ENCODE measurements at places on chromosomes 7 and 10.

- no peak overlapping the region for H3K27ac ChIP-seq
- H3K36me3 ChIP-seq = no peaks in the 10 kb centered on the region
- peaks cover 9% of the 10 kb centered on the region for H3K4me1 ChIP-seq
- H3K27me3 ChIP-seq = no peaks in the 10 kb centered on the region
- DNase-seq = no peak
Observed at GRCh38 chr10:77493239-77493806, 144.3 kb downstream of the KCNMA1 start.

DNA sequence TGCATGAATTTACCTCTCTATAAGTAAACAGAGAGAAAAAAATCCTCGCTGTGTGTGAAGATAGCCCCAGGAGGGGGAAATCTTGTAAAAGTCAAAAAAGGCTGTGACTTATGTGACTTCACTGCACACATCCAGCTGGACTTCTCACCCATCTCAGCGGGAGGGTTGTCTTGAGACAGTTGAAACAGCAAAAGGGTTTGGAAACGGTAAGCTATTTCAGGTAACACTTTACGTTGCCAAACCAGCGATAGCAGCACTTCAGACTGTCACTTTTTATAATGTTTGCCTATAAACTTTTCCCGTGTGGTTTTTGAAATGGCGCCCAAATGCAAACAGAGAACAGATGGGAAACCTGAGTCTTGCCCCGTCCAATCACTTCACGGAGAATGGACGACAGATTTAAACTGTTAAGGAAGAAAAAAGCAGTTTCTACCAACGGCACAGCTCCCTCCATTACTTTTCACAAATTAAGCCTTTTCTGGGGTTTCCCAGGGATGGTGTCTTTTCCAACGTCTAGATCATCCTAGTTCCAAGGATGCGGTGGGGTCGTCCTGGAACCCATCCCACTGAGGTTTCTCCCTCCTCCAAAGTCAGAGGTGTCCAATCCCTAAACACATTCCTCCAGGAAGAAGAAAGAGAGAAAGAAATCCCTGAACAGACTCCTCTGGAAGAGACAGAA is 25.2 kb downstream of the FGFR2 start:
- no peaks in the 10 kb centered on the region for H3K27me3 ChIP-seq
- H3K4me3 ChIP-seq = no peak overlapping the region
- no peaks in the 10 kb centered on the region for H3K36me3 ChIP-seq
- H3K27ac ChIP-seq = peak overlapping the region; percentile 8

DNA sequence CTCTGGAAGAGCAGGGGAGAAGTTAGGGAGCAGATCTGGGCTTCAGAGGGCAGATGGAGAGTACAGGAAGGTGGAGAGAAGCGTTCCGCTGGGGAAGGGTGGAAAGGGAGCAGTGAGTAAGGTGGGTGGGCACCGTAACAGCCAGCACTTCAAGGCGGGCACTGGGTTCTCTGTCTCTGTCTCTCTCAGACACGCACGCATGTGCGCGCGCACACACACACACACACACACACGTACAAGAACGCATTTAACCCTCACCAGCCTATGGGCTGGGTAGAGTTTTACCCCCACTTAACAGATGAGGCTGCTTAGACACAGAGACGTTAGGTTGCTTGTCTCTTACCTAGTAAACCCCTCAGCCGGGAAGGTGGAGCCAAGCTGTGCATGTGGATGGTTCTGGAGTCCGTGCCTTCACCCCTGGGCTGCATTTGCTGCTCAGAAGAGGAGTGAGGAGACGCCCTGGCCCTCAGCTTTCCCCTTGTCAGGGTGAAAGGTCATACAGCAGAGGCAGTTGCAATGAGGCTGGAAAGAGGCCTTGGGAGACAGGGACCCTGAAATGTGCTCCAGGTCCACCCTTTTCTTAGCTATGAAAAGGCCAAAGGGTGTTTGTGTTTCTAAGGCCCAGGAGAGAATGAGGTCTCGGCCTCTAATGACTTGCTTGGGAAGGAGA is 16.0 kb downstream of the ADCYAP1R1 start:
- H3K27me3 ChIP-seq = peaks cover 3% of the 10 kb centered on the region
- no peak for DNase-seq
- no peak overlapping the region for H3K27ac ChIP-seq
- no peaks in the 10 kb centered on the region for H3K4me1 ChIP-seq
- no peak overlapping the region for H3K4me3 ChIP-seq

GRCh38 chr7:106347229-106347833 is 62.5 kb upstream of the NAMPT start:
- H3K4me1 ChIP-seq = no peaks in the 10 kb centered on the region
- H3K4me3 ChIP-seq = no peak overlapping the region
- DNase-seq = no peak
- no peaks in the 10 kb centered on the region for H3K27me3 ChIP-seq

DNA sequence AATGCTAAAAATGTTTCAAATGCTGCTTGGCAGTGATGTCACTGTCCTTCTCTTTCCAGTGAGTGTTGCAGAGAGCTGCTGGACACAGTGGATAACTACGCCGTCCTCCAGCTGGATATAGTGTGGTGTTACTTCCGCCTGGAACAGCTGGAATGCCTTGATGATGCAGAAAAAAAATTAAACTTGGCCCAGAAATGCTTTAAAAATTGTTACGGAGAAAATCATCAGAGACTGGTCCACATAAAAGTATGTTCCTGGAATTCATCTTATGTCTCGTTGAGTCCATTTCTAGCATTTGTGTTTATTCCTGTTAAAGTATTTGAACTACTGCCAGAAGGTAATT is 25.2 kb downstream of the NUB1 start:
- H3K27me3 ChIP-seq = no peaks in the 10 kb centered on the region
- H3K4me3 ChIP-seq = no peak overlapping the region
- 0 out of 2 replicates have a peak, but pooled peaks cover 7% of the 10 kb centered on the region for H3K4me1 ChIP-seq
- H3K36me3 ChIP-seq = peaks cover 2% of the 10 kb centered on the region
- no peak for DNase-seq

GRCh38 chr7:128271471-128271941 is 30.4 kb downstream of the LEP start:
- no peaks in the 10 kb centered on the region for H3K36me3 ChIP-seq
- no peak for DNase-seq
- no peak overlapping the region for H3K27ac ChIP-seq
- H3K4me1 ChIP-seq = peaks cover 11% of the 10 kb centered on the region
